OCI-M1 (cell line): ENCODE measurements at places on chromosomes 16 and 17.

DNA sequence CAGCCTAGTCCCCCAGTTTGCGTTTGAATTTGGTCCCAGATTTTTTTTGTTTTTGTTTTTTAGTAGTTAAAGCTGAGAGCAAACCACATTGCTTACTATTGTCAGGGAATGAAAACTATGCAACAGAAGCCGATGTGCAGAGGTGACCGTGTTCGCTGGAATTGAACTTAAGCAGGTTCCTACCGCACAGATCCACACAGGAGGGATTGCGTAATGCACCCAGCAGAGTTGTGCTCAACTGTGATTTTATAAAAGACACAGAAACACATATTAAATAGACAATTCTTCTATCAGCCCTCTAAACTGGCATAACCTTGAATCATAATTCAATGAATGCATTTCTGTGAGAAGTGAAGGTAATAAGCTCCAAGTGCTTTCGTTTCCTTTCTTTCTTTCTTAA lies 443.0 kb downstream of the WWOX start:
- DNase-seq: no peak

GRCh38 chr16:2147981-2148671 lies at the start of gene RAB26:
Gene RAB26, plus strand, starts transcription at chr16:2148625. Its CDS starts 159 bp downstream, at chr16:2148784.
- peak; percentile 46 for DNase-seq

DNA sequence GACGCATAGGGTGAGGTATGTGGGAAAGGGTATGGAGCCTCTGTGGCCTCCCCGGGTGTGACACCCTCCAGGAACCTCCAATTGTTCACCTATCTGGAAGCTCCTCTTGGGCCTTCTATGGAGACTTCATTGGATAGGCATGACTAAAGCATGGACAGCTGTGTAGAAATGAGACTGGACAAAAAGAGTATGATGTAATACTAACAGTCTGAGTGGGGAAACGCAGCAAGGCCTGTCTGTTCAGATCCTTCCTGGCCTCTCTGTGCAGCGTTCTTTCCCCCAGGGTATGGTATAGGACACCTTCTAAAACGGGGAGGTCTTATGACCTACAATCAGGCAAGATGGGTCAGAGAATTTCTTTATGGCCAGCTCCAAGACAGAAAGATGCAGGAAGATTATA lies 30.7 kb upstream of the CCNF start:
- no peak for DNase-seq

GRCh38 chr16:84785843-84786581 lies 33.8 kb upstream of the CRISPLD2 start:
- DNase-seq: no peak

GRCh38 chr17:45092911-45093430 lies 31.9 kb downstream of the NMT1 start:
- DNase-seq: no peak

- DNase-seq: peak; percentile 9
These were observed 40.5 kb downstream of the PSME3IP1 start for GRCh38 chr16:57145046-57146021.

- no peak for DNase-seq
These were observed 8.8 kb downstream of the JUP start for GRCh38 chr17:41777574-41778188.

- no peak for DNase-seq
These were observed 16.2 kb downstream of the CLUH start for GRCh38 chr17:2695243-2695960.

DNA sequence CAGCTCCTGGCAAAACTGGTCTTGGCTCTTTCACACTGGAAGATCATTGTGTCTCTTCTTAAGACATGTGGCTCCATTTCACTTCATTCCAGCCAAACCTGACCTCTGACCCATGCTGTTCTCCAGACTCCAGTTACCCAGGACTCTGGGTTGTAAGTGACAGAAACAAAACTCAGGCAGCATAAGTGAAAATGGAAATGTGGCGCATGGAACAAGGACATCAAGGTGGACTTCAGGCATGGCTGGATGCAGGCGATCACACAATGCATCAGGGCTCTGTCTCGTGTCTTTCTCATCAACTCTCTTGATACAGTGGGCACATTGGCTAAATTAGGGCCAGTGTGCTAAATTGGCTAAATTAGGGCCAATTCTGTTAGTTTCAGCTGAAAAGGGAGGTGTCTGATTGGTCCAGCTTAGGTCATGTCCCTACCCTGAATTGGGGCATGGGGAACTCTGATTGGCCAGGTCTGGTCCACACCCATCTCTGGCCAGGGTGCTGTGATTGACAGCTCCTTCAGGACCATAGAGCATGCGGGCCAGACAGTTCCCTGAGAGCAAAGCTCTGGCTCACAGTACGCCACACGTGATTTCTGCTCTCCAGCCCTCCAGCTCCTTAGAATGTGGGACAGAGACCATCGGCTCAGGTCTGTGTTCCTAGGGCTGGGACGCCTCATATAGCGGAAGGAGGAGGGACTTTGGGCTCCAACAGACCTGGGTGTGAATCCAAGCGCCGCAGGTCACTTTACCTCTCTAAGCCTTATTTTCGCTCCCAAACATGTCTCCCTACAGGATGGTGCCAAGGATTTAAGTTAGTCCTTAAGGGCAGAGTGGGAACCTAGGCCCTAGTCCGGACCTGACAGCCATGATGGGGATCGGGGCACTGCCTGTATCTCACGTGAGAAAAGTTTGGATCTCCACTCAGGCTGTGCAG lies 17.5 kb downstream of the SOCS1 start:
- DNase-seq: no peak
